ENCODE measurements at places on chromosomes 16 and 17.

- DNase-seq: no peak
Measured at GRCh38 chr16:56145369-56145768, 45.9 kb upstream of the GNAO1 start.

- DNase-seq: no peak
Measured at GRCh38 chr16:77745972-77746371, 23.7 kb downstream of the NUDT7 start.

- no peak for DNase-seq
Measured at GRCh38 chr16:52548261-52549010, 1.5 kb upstream of the TOX3 start.

DNA sequence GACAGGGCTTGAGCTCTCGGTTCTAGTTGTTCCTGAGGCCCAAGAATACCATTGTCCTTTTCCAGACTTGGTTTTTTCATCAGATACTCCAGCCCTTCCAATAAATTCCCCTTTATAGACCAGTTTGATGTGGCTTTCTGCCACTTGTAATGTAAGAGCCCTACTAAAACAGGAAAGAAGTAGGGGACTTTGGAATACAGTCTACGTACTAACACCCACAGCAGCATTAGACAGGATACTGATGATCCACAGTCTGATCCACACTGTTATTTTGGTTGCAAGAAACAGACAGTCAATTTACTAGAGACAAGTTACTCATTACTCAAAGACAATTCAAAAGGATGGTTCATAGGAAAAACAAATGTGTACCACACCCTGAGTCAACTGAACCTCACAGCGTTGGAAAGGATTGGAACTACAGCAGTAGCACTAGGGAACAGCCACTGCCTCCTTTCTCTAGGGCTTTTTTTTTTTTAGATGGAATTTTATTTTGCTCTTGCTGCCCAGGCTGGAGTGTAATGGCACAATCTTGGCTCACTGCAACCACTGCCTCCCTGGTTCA, 45.9 kb upstream of the MED13 start:
- DNase-seq: no peak

- no peak for DNase-seq
Measured at GRCh38 chr16:19228575-19228974, 57.0 kb upstream of the CLEC19A start.

GRCh38 chr16:9248162-9248561, 156.7 kb downstream of the HAPSTR1 start:
- no peak for DNase-seq

GRCh38 chr16:19083670-19084069, 16.3 kb downstream of the COQ7 start:
- DNase-seq: no peak

GRCh38 chr17:69282002-69282401, 44.9 kb downstream of the ABCA5 start:
- DNase-seq: no peak

All from globus pallidus (tissue), 1 donor.